OCI-M1 (cell line): ENCODE measurements at places on chromosomes 7 and 10.

- DNase-seq, result no peak
These were observed 8.4 kb downstream of the CPA2 start for GRCh38 chr7:130274983-130275591.

DNA sequence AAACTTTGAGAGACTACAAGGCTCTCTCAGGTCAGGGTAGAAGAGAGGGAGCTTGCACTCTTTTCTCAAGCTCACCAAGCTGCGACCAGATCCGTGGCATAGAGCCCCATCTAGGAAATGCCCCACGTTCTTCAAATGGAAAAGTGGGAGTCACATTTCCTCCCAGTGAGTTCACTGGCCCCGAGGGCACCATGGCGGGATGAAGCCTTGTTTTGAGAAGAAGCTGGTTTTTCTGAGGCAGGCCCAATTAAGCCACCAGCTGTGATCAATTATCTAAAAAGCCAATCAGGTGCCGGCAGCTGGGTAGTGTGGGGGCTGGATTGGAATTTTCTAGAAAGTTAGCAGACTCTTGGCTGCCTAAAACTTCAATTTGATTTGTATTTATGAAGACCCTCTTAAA lies 101.4 kb downstream of the ZNF365 start:
- no peak for DNase-seq

- no peak for DNase-seq
These were observed 15.0 kb downstream of the ELN start for GRCh38 chr7:74042746-74043522.

GRCh38 chr7:55078465-55079372 lies 59.9 kb downstream of the EGFR start:
- no peak for DNase-seq

DNA sequence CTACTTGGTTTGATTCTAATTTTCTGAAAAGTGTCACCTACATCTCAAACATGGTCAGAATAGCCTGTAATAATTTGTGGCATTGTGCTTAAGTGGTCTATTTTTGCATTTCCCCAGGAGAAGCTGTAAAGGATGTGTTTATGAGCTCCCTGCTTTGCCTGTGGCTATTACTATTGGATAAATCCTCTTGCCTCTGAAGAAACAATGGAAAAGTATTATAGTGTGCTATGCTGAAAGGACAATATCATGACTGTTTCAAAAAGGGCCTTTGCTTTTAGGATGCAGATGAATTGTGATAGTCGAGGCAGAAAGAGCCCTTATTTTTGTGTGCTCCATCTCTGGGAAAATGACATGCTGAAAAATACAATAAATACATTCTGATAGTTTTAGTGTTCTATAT lies 94.1 kb upstream of the ARMC3 start:
- no peak for DNase-seq

DNA sequence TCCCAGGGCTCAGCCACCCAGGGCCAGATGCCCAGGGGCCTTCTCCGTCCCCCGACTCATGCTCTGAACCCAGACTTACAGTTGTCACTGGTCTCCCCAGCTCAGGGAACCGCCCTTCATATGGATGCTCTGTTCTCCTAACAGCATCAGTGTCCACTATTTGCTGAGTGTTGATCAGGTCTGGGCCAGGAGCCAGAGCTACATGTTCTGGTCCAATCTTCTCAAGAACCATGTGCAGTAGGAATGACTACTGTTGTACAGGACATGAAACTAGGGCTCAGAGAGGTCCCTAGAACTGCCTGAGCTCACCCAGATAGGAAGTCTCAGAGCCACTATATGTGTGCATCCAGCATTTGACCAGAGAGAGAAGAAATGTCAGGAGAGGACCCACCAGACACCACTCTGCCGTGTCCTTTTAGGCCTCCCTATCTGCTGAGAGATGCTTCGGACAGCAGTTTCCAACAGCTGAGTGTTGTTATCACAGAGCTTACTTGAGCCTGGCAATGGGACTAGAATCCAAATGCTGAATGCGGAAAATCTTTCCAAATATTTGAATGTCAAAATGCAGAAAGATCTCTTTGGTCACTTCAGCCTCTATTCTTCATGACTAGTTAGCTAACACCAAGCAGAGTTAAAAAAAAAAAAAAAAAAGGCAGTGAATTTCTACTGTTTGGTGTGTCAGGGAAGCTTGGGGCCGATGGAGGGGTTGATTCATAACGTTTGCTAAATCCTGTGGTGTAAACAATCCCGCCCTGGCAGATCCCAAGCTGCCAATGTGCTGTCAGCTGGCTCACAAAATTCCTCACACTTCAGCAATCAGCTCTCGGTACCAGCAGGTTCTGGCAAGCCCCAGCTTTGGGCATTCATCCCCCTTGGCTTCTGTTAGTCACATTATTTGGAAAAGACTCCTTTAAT lies 246.1 kb downstream of the TNS3 start:
- no peak for DNase-seq

DNA sequence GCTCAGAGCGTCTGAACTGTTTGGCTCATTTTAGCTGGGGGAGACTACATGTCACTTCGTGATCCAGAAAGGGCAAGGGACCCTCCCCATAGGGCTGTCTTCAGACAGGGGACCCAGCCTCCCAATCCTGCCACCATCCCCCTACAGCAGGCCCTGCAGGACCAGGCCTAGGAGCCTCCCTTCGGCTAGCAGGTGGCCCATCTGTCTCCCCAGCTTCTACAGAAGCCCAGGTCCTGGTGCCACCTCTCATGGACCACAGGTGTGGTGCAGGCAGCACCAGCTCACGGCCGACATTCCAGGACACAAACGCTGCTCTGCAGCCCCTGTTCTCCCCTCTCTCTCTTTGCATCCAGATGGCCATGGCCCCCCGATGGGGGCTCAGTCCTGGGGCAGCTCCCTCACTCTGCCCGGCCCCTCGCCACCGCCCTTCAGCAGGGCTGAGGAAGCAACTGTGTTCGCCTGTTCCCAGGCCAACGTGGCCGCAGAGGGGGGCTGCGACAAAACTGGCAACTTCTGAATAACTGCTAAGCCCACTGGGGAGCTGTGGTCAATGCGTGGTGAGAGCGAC lies 10.3 kb downstream of the TECPR1 start:
- no peak for DNase-seq

DNA sequence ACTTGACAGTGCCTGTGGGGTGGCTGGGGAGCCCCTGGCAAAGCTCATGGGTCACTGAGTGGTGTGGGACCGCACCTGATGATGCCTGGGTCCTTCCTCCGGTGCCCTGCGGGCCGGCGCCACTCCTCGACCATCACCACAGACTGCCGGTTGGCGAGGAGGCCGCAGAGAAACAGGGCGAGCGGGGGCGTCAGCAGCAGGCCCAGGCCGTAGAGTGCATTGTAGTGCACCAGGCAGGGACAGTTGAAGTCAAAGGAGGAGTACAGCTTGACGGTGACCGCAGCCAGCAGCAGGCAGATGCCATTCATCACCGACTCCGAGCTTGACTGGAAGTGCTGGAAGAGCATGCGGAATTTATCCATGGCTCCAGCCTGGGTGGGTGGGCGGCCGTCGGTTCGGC lies 369 bp downstream of the CALHM3 start:
- no peak for DNase-seq

- peak; percentile 47 for DNase-seq
These were observed 547.5 kb upstream of the LRRTM3 start for GRCh38 chr10:66378117-66378876.

GRCh38 chr10:102831322-102832071 lies 5.7 kb downstream of the CYP17A1 start:
- no peak for DNase-seq

GRCh38 chr7:24455813-24456525 lies 117.3 kb upstream of the PALS2 start:
- DNase-seq, result no peak

DNA sequence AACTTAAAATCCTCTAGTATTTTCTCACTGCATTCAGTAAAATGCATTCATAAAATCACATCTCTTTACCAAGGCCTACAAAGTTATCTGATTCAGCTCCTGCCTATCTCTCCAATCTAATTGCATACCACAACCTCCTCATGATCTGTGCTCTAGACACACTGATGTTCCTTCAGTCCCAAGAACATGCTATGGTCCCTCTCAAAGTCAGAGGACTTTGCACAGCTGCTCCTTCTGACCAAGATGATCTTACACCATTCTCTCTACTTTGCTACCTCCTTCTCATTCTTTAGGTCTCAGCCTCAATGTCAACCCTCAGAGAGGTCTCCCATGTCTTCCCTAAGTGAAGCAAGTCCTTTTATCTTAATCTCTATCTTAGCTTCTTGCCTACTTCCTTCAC lies 45.5 kb downstream of the CAV1 start:
- no peak for DNase-seq

DNA sequence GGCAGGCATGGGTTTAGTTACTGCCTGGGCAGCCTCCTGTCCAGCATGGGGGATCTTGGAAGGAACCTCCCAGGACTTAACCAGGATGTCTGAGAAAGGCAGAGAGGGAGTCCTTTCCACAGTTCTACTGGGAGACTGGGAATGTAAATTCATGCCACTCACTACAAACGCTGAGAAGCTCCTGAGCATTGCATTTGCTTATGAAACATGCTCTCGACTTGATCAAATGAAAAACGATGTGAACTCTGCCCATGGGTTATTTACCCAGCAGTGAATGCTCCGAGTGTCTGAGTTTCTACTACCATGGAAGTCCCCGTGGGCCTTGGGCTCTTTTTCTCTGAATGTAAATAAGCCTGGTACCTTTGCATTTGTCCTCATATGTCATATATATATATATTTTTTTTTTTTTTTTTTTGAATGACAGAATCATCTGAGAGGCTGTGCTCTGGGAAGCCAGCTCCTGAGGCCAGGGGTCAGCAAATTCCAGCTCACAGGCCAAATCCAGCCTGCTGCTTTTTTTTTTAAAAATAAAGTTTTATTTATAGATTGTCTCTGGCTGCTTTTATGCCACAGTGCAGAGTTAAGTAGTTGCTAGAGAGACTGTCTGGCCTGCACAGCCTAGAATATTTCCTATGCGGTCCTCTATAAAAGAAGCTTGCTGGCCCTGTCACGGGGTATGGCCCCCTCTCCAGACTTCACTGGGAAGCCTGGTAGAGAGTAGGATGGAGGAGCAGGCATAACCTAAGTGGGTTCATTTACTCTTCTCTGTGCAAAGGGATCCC lies 21.4 kb upstream of the RAPGEF5 start:
- DNase-seq, result no peak

- no peak for DNase-seq
These were observed 61.6 kb downstream of the CCDC71L start for GRCh38 chr7:106599343-106599698.

DNA sequence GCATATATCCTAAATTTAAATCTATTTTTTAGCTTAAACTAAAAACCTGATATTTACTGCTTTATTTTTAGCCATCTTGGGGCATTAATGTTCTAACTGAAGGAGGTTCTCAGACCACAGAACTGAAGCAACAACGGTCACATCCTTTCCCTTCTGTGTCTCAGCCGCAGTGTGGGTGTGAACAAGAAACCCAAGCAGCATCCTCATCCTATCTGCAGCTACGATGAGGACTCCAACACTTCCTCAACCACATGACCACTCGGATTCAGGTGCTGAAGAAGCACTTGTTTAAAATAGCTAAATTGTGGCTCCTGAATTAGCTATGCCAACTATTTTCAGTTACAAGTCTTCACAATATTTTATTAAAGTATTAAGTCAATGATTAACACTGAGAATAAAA lies 5.3 kb downstream of the ESYT2 start:
- peak; percentile 59 for DNase-seq

DNA sequence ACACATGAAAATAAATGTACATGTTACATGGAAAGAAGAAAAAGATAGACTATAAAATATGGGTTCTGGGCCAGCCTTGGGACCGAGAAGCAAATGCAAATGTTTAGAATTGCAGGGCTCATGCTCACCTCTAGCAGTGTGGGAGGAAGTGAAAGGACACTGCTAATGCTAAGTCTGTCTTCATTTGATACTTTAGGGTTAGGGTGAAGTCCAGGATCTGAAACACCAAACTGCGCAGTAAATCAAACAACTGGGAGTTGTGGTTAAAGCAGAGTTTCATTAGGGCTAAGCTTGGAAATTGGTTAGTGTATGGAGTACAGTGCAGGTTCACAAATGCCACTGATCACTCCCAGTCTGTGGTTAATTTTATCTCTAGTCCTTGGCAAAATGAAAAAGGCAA lies 73.2 kb upstream of the PDK4 start:
- DNase-seq, result no peak

- no peak for DNase-seq
These were observed 793.0 kb upstream of the IGFBP3 start for GRCh38 chr7:46713868-46714596.

DNA sequence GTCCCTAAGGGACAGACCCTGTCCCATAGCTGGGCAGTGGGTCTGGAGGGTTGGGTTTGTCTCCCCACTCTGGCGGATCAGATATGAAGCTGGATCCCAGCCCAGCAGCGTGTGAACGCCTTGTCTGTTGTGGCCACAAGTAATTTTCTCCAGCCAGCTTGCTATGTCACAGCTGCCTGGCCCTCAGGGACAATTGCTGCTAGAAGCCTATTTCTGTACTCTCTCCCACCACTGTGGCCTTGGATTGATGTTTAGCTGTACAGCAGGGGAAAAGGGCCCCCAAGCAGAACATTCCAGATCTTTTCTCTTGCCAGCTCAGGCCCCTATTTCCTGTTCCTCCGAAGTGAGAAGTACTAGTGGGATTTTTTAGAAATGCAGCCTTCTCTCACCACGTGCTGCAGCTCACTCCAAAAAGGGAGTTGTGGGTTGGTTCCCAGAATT lies 53.5 kb upstream of the WAC start:
- peak; percentile 14 for DNase-seq

GRCh38 chr10:73862011-73862410 lies 12.3 kb downstream of the CAMK2G start:
- DNase-seq, result no peak

- DNase-seq, result peak; percentile 76
These were observed 14.7 kb downstream of the CALCR start for GRCh38 chr7:93559639-93560491.
